ENCODE measurements at places on chromosomes 12 and 14. TPM values are rescaled to one million over a fixed set of nuclear protein-coding genes. Genes with fewer than 3 reads are reported as not detected.
A peak's percentile ranks its signal among the peaks of the same experiment; 100 is the strongest.

GRCh38 chr12:89492883-89493282, 31.7 kb downstream of the GALNT4 start:
- H3K36me3 ChIP-seq = peaks cover 55% of the 10 kb centered on the region
- H3K4me1 ChIP-seq = peaks cover 30% of the 10 kb centered on the region
- no peak for DNase-seq
- H3K4me3 ChIP-seq = no peak overlapping the region

DNA sequence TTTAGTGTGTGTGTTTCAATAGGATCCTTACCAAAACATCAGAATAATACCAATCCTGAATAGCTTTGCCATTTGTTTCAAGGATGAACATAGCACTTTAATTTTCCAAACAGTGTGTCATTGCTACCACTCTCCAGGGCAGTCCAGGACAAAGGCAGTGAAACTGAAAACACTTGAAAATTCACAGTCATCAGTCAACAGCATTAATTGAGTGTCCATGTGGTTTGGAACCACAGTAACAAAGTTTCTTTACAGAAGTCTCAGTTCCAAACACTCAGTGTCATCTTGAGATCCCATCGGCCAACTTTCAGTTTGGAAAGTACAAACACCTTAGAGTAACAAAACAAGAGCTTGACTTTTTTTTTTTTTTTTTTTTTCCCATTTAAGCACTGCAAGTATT, 228.4 kb upstream of the SOX5 start:
- no peaks in the 10 kb centered on the region for H3K4me1 ChIP-seq
- no peak for DNase-seq
- no peaks in the 10 kb centered on the region for H3K36me3 ChIP-seq

- no peaks in the 10 kb centered on the region for H3K36me3 ChIP-seq
- DNase-seq = no peak
- no peak overlapping the region for H3K4me3 ChIP-seq
- no peaks in the 10 kb centered on the region for H3K4me1 ChIP-seq
Measured at GRCh38 chr12:52267699-52268098, 6.7 kb upstream of the KRT86 start.

DNA sequence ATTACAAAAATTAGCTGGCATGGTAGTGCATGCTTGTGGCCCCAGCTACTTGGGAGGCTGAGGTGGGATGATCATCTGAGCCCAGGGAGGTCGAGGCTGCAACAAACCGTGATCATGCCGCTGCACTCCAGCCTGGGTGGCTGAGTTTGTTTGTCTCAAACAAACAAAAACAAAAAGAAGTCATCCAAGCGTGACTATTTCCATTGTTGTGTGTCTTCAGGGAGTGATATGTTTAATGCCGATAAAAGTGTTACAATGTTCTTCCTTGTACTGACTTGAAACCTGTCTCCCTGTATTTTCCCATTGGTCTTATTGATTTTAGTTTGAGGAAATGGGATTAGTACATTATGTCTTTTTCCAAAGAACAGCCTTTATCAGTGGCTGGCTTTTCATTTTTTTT, 75.6 kb upstream of the USP44 start:
- no peak overlapping the region for H3K27ac ChIP-seq
- H3K4me1 ChIP-seq = no peaks in the 10 kb centered on the region
- H3K27me3 ChIP-seq = peaks cover 2% of the 10 kb centered on the region
- no peaks in the 10 kb centered on the region for H3K36me3 ChIP-seq

DNA sequence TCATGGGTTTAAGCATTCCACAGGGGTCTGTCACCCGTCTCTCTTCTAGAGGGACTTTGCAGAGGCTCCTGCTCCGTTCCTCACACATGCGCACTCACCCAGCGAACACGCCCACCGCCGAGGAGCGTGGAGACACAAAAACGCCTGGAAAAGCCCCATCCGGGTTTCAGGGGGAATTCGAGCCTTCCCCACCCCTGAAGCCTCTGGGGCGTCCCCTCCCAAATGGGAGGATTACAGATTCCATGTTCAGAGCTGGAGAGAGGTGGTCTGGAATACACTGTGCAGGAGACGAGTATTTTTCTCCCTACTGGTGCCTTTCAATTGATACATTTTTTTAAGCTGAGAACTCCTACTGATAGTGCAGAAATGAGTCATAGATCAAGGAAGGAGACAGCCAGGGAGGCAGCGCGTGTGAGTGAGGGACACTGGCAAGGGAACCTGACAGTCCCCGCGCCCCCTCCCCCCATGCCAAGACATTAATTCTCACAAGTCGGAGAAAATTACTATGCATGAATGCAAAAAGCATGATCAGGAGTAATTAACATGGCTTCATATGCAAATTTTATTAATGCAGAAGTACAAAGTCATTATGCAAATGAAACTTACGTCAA, 36.9 kb downstream of the BCL11B start:
- peak overlapping the region; percentile 99 for H3K27ac ChIP-seq

- no peak within 1 kb of the TSS for H3K4me3 ChIP-seq
- H3K27ac ChIP-seq = no peak within 1 kb of the TSS
- no peaks in the 10 kb centered on the region for H3K4me1 ChIP-seq
Measured at GRCh38 chr14:60485598-60486251, at the start of gene C14orf39. Gene C14orf39, minus strand, starts transcription at chr14:60486063. Its CDS starts 985 bp downstream, at chr14:60485078.

DNA sequence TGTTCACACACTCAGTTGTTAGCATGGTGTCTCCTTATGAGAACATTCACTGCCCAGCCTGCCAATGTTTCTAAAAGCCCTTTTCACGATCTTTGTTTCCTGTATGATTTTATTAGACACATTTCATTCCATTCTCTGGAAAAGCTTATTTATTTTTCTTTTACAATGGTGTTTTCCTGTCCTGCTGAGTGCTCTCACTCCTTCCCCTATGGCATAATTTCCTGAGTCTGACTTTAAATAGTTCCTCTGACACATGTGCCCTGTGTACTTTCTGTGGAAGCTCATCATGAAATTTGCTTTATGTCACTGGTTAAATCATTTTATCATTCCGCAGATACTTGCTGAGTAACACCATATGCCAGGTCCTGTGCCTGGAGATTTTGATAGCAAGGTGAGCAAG, 612.0 kb downstream of the FLRT2 start:
- H3K27ac ChIP-seq = no peak overlapping the region
- no peaks in the 10 kb centered on the region for H3K36me3 ChIP-seq

DNA sequence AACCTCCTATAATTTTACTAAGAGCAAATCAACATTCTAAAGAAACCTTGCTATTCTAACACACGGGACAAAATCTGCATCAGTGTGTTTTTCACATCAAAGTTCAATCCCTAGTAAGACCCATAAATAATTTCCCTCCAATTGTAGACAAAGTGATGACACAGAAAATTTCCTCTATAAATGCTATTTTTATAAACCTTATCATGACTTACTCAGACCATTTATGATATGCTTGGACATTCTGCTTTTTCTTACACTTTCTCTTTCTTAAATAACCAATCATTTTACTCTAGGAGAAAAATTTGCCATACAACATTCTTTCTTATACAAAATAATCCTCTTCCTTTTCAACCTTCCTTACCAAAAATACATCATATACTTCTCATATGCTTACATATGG, 67.0 kb downstream of the SDR9C7 start:
- H3K27ac ChIP-seq = no peak overlapping the region
- H3K27me3 ChIP-seq = peaks cover 3% of the 10 kb centered on the region
- no peak for DNase-seq

- no peaks in the 10 kb centered on the region for H3K4me1 ChIP-seq
- H3K36me3 ChIP-seq = peaks cover 47% of the 10 kb centered on the region
- no peak overlapping the region for H3K27ac ChIP-seq
- no peak overlapping the region for H3K4me3 ChIP-seq
- no peaks in the 10 kb centered on the region for H3K27me3 ChIP-seq
Measured at GRCh38 chr14:30610787-30611343, 11.3 kb upstream of the SCFD1 start.

DNA sequence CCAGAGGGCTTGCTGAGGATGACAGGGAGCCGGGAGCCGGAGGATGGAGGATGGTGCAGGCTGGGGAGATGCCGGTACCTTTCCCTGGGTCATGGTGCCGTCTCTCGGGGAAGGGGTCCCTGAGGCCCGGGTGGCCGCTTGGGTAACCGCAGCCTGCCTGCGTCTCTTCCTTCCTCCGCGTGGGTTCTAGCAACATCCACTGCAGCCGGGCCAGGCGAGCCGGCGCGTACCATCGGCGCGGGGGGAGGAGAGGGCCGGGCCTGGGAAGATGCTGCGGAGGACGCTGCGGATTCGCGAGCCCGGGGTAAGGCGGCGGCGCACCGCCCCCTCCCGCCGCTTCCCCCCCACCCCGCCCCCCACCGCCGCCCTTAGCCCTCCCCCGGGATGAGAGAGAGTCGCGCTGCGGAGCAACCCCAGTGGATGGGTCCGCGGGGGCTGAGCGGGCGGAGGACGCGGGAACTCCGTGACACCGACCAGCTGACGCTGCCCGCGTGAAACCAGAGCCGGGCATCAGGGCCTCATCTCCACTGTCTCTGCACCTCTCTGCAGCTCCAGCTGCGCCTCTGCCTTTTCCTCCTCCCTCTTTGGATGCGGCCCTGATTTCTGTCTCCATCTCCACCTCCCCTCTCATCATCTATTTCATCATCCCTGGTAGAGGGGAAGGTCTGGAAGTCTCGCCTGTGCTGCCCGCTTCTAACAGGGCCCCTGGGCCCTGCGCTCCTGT, at the start of gene FAIM2:
Gene FAIM2, minus strand, starts transcription at position 201 of the 724 bp plus-strand sequence. Its CDS starts 108 bp downstream, at position 93.
- no peaks in the 10 kb centered on the region for H3K36me3 ChIP-seq
- peak within 1 kb of the TSS; percentile 72 for H3K4me3 ChIP-seq
- peaks cover 15% of the 10 kb centered on the region for H3K27me3 ChIP-seq
- H3K4me1 ChIP-seq = peaks cover 20% of the 10 kb centered on the region

- H3K36me3 ChIP-seq = no peaks in the 10 kb centered on the region
- H3K27me3 ChIP-seq = peaks cover 6% of the 10 kb centered on the region
- H3K4me3 ChIP-seq = peak overlapping the region; percentile 62
Measured at GRCh38 chr12:132429946-132430643, 59.9 kb upstream of the FBRSL1 start.

DNA sequence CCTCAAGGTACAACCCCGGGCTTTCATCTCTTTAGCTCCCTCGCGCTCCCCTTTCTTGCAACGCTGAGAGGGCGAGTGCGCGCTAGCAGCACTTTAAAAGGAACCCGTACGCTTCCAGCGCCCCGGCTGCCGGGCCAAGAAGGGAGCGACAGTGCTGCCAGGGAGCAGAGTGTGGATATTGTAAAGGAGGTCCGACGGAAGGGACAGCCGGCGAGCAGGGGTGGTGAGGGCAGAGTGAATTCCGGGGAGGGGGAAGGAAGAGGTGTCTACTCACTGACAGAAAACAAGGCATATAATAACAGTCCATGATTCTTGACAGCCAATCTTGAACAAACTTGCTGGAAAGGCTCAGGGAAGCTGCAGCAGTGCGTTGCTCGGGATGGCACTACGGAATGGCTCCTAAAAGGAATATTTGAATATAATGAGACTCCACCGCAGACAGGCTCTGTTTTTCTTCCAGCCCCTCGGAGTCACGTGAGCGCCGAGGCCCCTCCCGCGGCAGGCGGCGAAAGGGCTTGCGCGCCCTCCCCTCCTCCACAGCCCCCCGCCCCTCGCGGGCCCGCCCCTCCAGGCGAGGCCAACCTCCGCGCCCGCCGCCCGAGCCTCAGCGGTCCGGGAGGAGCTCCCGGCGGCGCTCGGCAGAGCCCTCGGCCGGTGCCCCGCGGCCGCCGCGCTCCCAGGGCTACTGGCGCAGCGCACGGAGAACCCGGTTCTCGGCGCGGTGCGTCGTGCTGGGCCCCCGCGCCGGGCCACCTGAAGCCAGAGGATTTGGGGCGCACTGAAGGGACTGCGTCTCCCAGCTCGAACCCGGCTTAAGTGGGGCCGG, 3.4 kb downstream of the BMP4 start:
- no peak overlapping the region for H3K27ac ChIP-seq
- H3K4me3 ChIP-seq = peak overlapping the region; percentile 70
- DNase-seq = peak; percentile 22
- H3K27me3 ChIP-seq = peaks cover 66% of the 10 kb centered on the region
- H3K36me3 ChIP-seq = no peaks in the 10 kb centered on the region
- peaks cover 35% of the 10 kb centered on the region for H3K4me1 ChIP-seq

GRCh38 chr14:31265701-31266398, 58.3 kb upstream of the HECTD1 start:
- H3K27ac ChIP-seq = no peak overlapping the region
- DNase-seq = no peak
- H3K4me3 ChIP-seq = no peak overlapping the region
- no peaks in the 10 kb centered on the region for H3K36me3 ChIP-seq

DNA sequence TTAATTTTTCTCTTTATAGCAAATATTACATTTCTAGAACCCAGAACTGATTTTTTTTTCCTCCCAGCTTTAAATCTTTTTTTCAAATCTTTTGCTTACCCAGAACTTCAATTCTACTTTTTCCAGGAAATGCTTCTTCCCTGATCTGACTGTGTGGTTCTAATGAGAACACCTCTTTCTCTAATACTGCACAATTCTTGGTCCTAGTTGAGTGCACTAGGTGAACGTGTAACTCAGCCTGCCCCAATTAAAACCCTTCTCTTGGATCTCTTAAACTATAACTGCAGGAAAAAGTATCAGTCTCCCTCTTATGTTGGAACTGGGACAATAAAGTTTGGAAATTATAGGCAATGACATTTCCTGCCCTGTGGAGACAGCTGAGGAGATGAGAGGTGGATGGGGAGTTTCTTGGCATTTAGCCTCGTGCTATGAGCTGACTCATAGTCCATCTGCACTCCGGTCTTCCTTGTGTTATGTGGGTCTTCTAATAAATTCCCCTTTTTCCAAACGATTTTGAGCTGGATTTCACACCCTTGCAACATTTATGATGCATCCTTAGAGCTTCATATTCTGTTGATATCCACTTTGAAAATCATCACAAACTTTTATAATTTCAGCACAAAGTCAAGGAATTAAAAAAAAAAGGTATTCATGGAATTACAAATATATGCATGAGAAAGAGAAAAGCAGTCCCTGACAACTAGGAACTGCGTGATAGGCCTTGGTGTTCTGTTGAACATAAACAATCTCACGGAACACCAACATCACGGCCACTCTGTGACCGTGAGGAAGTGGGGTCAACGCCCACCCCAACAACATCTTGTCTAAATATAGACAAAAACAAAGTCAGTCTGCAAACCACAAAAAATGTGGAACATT, 52.4 kb downstream of the BRMS1L start:
- no peaks in the 10 kb centered on the region for H3K36me3 ChIP-seq
- no peak overlapping the region for H3K4me3 ChIP-seq
- peaks cover 7% of the 10 kb centered on the region for H3K4me1 ChIP-seq
- H3K27me3 ChIP-seq = no peaks in the 10 kb centered on the region

DNA sequence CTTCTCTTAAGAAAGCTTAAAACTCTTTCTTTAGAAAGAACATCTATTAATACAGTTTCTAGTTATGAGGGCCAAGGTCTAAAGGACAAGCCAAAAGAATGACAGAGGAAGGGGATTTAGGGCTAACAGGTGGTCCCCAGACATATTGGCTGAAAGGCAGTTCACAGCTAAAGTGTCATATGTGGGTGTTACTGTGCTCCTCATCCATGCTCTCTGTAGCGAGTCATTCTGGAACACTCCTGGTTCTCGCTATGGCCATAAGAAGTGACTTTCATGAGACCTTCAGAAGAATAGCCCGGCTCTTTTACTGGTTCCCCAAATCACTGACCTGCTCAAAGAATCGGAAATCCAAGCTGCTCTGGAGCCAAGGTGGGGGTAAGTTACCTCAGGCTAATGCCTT, 55.0 kb downstream of the TBK1 start:
- no peaks in the 10 kb centered on the region for H3K4me1 ChIP-seq
- no peaks in the 10 kb centered on the region for H3K27me3 ChIP-seq
- no peak for DNase-seq

- peaks cover 2% of the 10 kb centered on the region for H3K36me3 ChIP-seq
- H3K27me3 ChIP-seq = no peaks in the 10 kb centered on the region
- peak; percentile 68 for DNase-seq
- H3K4me1 ChIP-seq = peaks cover 19% of the 10 kb centered on the region
- peak overlapping the region; percentile 44 for H3K27ac ChIP-seq
Measured at GRCh38 chr12:107402041-107403022, 283.3 kb upstream of the PWP1 start.

GRIP1 gene
- 0.18 TPM for total RNA-seq

ETFBKMT gene
- total RNA-seq = 1.3 TPM

HCAR1 gene
- 0.30 TPM for total RNA-seq

RFX4 gene
- total RNA-seq = not detected

OLR1 gene
- total RNA-seq = not detected

PCBP2 gene
- 738 TPM for total RNA-seq

KRT75 gene
- not detected for total RNA-seq

All from activated CD4-positive, alpha-beta memory T cell treated with anti-CD3 and anti-CD28 coated beads, Interleukin-2, amount 10 ng/mL, durations not matched to agents 7 days and 5 days (primary cell).